NCI-H1930 (cell line): ENCODE measurements at places on chromosomes 7 and 10.

DNA sequence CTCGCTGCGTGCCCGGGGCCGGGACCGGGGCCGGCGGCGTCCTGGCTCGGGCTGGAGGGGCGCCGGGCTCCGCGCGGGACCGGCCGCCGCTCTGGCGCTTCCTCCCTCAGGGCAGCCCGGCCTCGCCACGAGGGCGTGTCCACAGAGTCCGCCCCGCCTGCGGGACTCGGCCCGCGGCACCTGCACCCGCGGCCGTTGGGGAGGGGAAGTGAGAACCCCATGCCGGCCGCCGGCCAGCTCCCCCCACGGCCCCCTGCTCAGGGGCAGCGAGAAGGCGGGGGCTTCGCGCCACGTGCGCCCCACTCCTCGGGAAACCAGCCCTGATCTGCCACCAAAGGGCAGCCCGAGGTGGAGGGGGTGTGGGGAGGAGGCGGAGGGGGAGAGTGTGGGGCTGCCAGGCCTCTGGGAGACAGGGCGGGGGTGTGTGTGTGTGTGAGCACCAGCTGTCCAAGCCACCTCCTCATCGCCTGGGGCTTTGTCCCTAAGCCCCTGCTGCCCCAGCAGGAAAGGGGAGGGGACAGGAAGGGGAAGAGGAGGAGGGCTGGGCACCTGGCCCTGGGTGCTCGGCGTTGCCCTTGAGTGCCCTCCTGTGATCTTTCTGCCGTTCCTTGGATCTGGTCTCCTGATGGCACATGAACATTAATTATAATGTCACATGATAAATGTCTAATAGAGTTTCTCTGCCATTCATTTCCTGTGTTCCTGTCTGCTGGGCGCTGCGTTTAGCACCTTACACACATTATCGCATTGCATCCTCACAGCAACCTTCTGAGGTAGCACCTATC lies at the start of gene PIK3AP1:
Gene PIK3AP1, minus strand, starts transcription at position 93 of the 785 bp plus-strand sequence. CDS start 120 bp downstream, outside the sequence.
- DNase-seq: peak; percentile 9

- no peak for DNase-seq
These were observed 47.7 kb downstream of the ZCCHC24 start for GRCh38 chr10:79397575-79398303.

DNA sequence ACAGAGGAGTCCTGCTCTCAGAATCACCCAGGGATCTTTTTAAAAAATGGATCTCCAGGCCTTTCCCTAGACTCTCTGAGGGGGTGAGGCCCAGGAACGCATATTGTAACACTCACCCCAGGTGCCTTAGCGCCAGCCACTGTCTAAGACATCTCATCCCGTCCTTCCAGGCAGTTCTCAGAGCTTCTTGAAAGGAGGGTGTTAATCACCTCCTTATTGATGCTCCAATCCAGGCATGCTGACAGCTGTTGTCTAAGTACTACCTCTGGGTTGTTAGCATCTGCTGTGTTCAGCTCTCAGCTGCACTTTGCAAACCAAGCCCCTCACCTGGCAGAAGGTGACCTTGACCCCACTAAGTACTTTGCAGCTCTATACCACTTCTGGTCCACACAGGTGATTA lies 36.0 kb downstream of the KIAA1549 start:
- no peak for DNase-seq

DNA sequence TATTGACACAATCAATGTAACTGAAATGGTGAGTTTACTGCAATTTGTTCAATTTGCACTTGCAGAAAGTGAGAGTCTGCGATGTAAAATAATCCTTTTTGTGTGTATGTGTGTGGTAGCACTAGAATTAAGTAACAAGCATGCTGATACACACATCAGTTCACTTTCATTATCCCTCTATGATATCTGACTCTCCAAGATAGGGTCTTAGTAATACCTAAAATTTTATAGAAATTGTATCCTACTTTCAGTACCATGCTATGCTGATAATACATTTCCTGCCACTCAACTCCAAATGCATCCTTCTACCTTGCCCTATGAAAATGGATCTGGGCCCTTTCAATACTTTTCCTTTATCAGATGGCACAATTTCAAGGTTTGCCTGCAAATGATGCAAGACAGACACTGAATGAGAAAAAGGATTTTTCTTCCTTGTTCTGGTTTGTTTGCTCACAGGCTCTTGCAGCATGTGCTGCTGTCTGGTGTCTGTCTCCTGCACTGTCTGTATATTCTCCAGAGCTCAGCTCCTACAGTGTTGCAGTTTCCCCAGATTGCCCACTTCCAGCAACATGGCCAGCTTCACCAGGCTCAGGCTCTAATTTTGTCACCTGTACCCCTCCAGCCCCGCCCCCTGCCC lies 297.9 kb upstream of the HGF start:
- DNase-seq: no peak

DNA sequence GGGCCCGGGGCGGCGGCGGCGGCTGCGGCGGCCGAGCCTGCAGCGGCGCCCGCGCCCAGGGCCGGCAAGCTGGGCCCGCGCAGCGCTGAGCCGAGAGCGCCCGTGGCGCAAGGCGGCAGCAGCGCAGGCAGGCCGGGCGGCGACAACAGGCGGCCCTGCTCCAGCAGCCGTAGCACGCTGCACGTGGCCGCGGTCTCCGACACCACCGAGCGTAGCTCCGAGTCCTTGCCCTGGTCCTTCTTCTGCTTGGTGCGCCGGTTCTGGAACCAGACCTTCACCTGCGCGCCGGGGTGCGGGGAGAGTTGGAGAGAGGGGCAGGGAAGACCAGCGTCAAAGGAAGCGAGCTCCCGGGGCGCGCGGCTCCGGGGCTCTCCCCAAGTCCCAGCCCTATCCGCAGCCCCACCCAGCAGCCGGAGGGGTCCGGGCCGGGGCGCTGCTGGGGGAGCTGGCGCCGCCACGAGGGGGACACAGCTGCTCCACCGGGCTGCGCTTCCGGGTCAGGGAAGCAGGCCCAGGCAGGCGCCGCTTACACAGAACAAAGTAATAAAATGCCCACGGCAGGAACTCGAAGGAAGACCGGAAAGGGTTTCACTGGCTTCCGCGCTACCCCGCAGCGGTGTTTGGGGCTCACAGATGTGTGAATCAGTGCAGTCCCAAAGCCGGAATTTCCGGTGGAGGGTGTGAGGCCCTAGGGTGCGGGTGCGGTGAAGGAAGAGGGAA lies 3.6 kb downstream of the VAX1 start:
- DNase-seq: peak; percentile 21

DNA sequence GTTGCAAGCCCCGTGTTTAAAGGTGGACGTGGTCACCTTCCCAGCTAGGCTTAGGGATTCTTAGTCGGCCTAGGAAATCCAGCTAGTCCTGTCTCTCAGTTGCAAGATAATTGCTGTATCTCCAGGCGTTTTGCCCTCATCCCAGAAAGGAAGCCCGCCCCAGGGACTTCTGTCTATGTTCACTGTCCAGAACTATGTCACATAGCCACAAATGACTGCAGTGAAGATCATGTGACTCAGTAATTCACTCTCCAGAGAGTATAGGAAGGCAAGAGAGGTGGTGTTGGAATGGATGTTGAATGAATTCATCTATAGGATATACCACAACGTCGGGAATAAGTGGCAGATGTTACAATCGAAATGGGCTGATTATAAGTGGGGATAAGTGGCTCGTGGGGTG lies 349 bp upstream of the ERVW-1 start:
- no peak for DNase-seq

DNA sequence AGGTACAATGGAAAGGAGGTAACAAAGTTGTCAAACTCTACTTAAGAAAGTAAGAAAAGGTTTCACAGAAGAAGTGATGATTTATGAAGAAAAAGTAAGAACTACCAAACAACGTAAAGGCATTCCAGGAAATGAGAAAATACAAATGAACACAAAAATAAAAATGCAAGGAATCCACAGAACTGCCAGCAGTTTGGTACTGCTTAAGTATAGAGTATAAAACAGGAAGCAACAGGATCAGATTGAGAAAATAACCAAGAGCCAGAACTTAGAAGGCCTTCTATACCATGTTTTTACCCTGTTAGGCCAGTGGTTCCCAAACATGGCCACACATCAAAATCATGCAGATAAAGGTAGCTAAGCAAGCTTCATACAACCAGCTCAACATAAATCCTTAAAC lies 9.2 kb downstream of the NDUFA5 start:
- no peak for DNase-seq
